ENCODE measurements at places on chromosomes 6 and 20.

GRCh38 chr6:1627827-1628560 lies 18.3 kb downstream of the FOXC1 start:
- DNase-seq = no peak

DNA sequence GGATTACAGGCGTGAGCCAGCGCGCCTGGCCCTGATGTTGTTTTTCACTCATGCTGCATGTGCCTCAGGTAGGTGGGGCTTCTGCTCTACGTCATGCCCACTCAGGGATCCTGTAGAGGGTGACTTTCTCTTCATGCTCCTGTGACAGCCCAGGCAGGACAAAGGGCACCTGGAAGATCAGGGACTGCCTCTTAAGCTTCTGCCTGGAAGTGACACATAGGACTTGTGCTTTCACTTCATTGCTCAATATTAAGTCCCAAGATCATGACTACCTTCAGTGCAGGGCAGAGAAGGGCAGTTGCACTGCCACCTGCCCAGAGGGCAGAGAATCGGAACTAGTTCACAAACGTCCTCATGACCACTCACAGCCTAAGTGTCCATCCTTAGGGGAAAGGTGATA lies 249.5 kb upstream of the SULF2 start:
- DNase-seq = peak; percentile 34

DNA sequence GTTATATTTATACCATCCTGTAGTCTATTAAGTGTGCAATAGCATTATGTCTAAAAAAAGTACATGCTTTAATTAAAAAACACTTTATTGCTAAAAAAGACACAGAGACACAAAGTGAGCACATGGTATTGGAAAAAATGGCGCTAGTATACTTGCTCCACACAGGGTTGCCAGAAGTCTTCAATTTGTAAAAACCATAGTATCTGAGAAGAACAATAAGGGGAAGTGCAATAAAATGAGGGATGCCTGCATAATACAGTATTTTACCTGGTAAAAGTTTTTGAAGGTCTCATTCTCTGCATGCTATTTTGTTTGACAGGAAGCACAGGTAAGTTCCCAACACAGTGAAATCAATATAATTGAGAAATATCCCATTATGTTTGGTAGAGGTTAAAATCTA lies 1.6 kb downstream of the NOX3 start:
- no peak for DNase-seq

DNA sequence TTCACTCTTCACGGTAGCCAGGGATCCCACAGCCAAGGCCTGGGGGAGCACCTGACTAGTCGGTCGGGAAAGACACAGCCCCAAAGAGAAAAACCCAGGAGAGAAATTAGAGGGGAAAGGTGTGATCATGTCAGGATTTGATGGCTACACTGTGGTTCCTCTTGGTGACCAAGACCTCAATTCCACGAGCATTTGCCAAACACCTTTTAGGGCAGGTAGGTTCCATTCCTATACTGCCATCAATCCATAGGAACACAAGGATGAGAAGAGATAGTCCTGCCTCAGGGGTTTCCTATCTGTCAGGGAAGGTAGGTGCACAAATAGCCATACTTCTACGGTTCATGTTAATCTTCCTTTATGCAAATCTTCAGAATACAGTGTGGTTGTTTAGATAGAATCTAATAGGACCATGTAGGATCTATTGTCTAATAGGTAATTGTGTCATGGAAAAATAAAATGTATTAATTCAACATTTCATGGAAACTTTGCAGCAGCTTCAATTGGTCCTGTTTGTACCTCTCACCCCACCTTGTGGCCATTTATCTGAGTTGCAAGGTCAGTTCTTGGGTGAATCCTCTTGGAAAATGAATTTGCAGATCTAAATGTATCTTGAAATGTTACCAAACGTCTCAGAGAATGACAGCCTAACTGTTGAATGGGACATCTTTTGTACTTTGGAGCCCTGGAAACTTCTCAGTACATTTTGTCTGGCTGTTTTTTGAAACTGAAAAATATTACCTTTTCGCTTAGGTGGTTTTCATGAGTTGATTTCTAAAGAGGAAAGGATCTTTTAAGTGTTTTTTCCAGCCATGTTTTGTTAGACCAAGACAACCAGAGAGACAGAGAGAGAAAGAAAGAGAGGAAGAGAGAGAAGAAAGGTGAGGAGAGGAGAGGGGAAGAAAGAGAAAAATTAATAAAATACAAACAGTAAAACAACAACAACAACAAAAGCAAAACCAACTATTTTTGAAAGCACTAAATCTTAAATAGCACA lies 33.7 kb upstream of the IYD start:
- peak; percentile 67 for DNase-seq

DNA sequence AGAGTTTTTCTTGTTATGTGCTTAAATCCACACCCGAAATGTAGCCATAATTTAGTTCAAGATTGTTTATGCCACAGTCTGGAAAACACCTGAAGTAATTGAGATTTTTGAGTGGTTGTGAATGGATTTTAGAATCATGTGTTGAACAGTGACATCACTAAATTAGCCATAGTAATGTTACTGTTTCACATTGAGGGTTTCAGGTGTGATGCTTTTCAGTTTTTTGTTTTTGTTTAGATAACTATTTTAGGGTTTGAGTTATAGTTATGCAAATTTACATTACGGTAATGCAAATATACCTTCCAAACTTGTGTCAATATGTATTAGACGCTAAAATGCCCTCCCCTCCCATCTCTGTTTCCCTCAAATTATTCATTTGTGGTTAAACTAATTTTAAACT lies 22.9 kb downstream of the QKI start:
- no peak for DNase-seq

GRCh38 chr6:2970034-2970685 lies 1.2 kb downstream of the SERPINB6 start:
- DNase-seq = no peak

- no peak for DNase-seq
These were observed 25.3 kb upstream of the MDGA1 start for GRCh38 chr6:37723016-37723415.

- no peak for DNase-seq
These were observed 119.0 kb upstream of the STMND1 start for GRCh38 chr6:16982807-16983206.

GRCh38 chr6:149851461-149852110 lies 12.6 kb downstream of the LRP11 start:
- no peak for DNase-seq

DNA sequence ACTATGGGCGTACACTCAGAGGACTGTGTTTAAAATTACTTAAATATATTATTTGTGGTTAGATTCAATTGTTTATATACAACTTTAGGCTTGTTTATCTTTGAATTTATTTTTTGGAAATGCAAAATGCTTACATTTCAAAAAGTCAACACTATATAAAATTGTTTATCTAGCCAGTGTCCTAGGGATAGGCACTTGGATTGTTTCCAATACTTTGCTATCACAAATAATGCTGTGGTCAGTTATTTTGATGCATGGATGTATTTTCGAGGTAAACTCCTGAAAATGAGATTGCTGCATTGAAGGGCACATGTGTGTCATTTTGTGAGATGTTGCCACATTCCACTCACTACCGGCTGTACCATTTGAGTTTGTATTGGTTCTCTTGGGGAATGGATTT lies 213.9 kb downstream of the SLC24A3 start:
- no peak for DNase-seq

- no peak for DNase-seq
These were observed 70.1 kb downstream of the NRN1 start for GRCh38 chr6:5936631-5937030.

DNA sequence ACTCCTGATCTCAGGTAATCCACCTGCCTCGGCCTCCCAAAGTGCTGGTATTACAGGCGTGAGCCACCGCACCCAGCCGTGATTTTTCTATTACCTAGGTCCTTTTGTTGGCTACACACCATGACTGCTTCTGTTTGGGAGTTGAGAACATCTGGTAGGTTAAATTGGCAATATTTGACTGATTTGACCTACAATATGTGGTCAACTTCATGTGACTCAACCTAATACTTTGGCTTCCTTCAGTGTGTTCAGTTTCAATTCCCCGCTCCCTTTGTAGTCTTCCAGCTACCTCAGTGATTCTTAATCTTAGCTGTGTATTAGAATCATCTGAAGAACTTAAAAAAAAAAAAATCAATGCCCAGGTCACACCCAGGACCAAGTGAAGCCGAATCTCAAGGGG lies 47.4 kb downstream of the MYB start:
- DNase-seq = no peak

Data from PC-3 (cell line).